ENCODE measurements at places on chromosomes 2 and 18.

DNA sequence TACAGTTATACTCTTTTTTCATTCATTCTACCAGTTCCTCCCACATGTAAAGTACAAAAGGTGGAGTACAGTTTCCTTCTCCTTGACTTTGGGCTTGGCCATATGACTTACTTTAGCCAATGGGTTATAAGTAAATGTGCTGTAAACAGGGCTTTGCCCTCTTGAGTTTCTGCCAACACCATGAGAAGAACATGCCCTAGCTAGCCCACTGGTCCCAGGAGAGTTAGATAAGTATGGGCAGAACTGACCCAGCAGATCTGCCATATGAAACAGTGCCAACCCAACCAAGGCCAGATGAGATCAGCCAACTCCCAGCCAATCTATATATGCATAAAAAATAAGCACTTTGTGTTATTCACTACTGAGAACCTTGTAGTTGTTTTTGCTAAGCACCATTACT, 25.5 kb downstream of the ZC3H8 start:
- DNase-seq, result no peak

- peak; percentile 36 for DNase-seq
Observed at GRCh38 chr18:30358555-30358954, 684.0 kb downstream of the DSC3 start.

- DNase-seq, result peak; percentile 34
Observed at GRCh38 chr2:224401641-224402342, at the start of gene FAM124B. Gene FAM124B, minus strand, starts transcription at chr2:224402107. Its CDS starts 339 bp downstream, at chr2:224401768.

DNA sequence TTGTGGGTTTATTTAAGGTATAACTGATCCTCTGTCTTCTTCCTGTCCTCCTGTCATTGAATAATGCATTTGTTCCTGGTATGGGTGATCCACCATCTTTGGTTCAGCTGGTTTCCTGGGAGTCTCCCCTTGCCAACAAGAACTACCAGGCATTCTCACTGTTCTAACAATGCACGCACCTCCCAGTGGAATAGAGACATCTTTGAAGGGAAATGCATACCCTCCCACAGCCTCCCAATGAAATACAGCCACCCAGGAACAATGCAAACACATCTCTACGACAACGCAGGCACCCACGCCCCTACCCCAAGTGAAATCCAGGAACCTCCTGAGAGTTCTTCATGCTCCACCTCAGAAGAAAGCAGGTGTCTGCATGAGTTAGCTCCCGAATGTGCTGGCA, 318.0 kb downstream of the SOX11 start:
- DNase-seq, result no peak

DNA sequence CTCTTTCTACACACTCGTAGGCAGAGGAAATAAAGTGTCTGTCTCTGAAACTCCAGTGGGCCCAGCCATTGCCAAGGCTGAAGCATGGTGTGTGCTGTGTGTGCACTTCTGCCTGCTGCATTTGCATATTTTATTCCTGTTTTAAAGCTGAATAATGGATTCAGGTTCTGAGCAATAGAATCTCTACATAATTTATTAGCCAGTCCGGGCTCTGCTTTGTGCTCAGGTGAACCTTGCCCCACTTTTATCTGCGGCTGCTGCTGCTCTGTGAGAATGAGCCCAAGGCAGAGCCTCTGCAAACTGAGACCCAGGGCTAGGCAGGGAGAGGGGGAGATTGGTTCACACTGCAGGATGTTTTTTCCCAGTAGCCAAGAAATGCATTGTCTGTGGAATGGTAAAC, 64.6 kb upstream of the SH3BP4 start:
- no peak for DNase-seq

All from non-pigmented ciliary epithelial cell (primary cell).